SJSA1 (cell line): ENCODE measurements at places on chromosomes 16 and 17.

GRCh38 chr16:4682616-4683254, 10.6 kb upstream of the NUDT16L1 start:
- DNase-seq, result no peak

DNA sequence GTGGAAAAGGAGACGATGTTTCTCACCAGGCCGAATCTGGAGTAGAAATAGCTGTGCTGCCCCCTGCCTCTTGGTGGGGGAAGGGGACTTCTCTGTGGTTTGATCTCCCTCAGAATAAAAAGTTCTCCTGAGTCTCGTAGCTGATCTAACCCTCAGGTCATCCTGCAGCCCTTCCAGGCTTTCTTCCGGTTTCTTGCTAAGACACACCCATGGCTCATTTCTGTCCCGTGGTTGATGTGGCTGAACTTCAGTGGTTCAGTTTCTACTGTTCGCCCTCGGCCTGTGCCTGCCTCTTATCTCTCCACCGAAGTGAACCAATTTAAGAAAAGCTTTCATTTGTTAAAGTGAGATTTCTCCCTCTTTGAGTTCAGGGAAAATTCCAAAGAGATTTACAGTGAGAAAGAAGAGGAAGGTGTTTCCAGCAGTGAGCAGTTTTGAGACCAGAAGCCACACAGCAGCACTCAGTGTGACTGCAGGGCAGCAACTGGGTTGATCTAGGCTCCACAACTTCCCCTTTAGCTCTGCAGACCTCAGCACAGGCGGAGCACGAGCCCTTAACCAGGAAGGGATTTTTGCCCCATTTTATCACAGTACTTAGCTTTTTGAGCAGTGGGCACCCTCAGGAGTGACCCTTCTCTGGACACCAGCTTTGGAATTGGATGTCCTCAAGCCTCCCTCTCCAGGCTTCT, 34.9 kb upstream of the CACNG5 start:
- DNase-seq, result no peak

DNA sequence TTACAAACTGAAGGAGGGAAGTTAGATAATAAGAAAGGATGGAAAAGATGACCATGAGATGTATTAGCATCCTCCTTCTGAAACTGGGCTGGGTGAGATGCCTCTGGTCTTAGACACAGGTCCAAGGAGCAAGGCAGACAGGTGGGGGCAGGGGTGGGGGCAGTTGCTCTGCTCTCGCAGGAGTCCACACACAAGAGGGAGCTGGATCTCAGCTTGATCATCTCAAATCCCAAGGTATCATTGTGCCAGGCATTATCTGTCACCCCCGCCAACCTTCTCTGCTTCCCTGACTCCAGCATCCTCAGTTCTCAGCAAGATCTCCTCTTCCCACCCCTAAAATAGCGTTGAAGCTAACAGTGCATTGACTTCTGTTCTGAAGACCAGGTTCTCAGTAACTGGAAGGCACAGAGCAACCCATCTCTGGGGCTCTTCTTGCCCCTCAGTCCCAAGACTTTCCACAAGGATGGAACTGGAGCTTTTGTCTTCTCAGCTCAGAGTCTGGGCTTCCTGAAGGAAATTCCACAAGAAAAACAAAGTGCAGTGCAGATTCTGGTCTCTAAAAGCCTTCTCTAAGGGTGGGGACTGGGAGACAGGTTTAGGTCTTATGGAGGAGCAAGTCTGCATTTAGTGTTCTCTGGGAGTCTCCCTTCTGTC, 1.6 kb downstream of the FLOT2 start:
- no peak for DNase-seq

- no peak for DNase-seq
Measured at GRCh38 chr16:85090873-85091521, 21.3 kb downstream of the CIBAR2 start.

DNA sequence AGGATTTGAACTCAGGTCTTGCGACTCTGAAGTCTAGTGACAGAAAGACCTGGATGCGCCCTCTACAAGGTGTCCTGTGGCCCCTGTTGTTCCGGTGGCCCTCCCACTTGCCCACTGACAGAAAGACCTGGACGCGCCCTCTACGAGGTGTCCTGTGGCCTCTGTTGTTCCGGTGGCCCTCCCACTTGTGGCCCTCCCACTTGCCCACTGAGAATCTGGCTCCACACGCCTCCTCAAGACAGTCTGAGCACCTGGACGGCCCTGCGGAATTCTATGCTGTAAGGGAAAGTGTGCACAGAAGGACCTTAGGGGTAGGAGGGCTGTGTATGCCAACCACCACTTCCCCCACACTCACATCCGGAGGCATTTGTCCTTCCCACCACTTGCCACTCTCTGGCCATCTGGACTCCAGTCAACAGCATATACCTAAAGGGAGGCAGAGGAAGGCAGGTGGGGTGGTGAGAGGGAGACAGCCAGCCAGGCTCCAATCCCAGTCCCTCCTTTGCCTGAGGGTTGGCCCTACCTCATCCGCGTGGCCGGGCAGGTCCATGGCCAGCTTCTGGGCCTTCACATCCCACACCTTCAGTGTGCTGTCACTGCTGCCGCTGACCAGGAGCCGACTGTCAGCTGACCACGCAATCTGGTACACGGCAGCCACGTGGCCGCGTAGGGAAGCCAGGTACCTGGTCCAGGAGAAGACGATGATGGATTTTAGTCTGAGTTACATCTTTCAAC, 9.1 kb downstream of the NLE1 start:
- DNase-seq, result no peak

- no peak for DNase-seq
Measured at GRCh38 chr17:63954402-63955063, 18.2 kb downstream of the SCN4A start.

GRCh38 chr17:45732926-45733505, 51.1 kb upstream of the CRHR1 start:
- DNase-seq, result no peak

DNA sequence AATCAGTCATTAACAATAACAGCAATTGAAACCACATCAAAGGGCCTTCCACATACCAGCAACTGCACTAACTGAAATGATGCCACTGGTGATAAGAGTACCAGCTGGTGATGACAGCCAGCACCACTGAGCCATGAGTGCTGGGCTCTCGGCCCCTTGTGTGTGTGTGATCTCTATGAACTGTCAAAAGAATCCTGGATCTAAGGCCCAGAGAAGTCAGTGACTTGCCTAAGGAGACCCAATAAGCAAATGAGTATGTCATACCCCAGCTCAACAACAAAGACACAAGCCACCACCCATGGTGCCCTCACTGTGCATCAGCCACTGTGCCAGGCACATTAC, 220.9 kb downstream of the ZNF423 start:
- DNase-seq, result no peak

- no peak for DNase-seq
Measured at GRCh38 chr16:52874042-52874441, 178.7 kb downstream of the CHD9NB start.

DNA sequence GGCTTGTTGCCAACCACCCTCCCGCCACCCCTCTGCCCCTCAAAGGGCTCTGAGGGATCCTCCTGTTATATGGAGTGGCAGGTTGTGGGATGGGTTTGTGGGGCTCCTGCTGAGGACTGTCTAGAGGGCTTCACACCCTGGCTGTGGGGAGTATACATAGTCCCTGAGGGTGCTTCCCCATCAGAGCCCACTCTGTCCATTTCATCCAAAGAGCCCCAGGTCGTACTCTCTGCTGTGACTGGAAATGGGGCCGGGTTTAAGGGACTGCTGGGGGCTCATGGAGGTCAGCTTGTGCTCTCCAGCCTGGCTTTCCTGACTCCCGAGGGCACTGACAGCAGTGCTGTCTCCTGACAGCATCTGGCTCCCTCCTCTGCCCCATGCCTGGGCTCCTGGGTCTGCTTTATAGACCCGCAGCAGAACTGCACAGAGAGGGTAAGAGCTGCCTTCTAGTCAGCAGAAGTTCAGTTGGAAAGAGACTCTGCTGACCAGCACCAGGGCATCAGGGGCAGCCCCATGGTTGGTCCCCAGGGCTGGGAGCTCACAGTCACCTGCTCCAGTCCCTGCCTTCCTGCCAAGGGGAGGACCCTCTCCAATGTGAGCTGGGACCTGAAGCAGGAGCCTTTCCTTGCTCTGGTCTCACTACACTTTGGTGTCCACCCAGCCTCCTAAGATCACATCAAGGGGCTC, 17.8 kb upstream of the TNS4 start:
- no peak for DNase-seq

DNA sequence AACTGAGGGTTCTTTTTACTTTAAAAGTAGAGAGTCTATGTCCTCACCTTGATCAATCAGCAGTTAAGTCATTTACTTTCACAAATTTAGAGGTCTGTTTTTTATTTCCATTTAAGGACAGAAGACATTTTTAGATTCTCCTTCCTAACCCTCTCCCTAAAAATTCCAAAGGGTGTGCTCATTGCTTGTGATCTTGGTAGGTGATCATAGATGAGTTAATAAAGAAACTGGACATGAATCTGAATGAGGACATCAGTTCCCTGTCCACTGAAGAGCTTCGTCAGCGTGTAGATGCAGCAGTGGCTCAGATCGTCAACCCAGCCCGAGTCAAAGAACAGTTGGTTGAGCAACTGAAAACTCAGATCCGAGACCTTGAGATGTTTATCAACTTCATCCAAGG, 8.8 kb downstream of the RUNDC1 start:
- no peak for DNase-seq

DNA sequence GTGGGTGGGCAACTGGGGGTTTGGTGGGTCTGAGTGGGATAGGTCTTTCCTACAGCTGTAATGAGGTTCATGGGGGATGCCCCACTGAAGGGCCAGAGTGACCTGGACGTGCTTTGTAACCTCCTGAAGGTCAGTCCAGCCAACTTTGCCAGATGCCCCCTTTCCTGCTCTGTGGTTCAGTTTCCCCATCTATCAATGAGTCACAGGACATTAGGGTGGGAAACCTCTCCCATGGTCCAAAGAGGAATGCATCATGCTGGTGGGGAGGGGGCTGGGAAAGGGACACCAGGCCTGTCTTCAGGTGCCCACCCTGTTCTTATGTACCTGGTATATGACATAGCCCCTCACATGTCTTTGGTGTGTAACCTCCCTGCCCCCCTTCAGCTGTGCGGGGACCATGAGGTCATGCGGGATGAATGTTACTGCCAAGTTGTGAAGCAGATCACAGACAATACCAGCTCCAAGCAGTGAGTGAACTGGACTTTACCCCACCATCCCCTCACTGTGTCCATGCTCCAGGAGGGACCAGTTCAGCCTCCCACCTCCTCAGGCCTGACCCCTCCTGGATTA, 24.0 kb upstream of the ALKBH5 start:
- DNase-seq, result no peak
